SW 1271 (cell line): ENCODE measurements at places on chromosomes 11 and 22.

GRCh38 chr11:12482839-12483238 is 105.5 kb downstream of the PARVA start:
- DNase-seq = no peak

- no peak for DNase-seq
These were observed 98.5 kb upstream of the ANO1 start for GRCh38 chr11:69979632-69980031.

DNA sequence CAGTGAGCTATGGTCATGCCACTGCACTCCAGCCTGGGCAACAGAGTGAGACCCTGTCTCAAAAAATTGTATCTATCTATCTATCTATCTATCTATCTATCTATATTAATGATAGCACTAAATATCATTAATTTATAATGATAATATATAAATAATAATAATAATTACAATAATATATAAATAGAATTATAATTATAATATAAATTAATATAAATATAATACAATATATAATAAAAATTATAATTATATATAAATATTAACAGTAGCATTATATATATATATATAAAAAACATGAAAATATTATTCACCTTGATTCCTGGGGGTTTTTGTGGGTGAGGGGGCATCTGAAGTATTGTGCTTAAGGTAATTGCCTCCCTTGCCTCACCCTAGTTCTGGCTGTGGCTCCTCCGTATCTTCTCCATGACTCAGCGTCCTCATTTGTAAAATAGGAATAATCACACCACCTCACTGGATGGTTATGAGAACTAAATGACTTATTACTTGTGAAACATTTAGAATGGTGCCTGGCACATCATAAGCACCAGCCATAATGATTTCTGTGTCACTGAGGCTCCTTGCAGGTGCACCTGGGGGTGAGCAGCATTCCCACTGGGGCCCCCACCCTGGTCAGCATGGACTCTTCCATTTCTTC is 18.8 kb downstream of the RASD2 start:
- DNase-seq = no peak

- no peak for DNase-seq
These were observed 18.4 kb downstream of the MS4A6E start for GRCh38 chr11:60345489-60345888.

DNA sequence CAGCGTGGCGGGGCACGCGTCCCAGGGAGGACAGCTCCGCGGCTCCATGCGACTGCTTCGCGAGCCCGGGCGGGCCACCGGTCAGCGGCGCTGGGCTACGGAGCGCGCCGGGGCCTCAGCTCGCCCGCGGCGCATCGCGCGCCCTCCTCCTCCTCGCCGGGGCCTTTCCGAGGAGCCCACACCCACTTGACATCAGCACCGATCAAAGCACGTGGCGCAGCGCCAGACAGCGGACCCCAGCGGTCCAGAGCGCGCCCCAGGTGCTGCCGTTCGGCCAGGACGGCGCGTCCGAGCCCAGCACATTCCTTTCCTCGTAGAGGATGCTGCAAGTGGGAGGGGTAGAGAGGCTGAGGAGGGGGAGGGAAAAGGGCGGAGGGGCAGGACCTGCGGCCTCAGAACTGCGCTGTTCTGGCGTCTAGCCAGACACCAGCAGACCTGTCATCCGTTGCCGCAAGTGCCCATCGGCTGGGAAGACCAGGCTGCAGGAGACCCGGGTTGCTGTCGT is 88.6 kb downstream of the PLEKHA7 start:
- DNase-seq = no peak

- no peak for DNase-seq
These were observed 5.7 kb downstream of the PIK3IP1 start for GRCh38 chr22:31286360-31287255.

DNA sequence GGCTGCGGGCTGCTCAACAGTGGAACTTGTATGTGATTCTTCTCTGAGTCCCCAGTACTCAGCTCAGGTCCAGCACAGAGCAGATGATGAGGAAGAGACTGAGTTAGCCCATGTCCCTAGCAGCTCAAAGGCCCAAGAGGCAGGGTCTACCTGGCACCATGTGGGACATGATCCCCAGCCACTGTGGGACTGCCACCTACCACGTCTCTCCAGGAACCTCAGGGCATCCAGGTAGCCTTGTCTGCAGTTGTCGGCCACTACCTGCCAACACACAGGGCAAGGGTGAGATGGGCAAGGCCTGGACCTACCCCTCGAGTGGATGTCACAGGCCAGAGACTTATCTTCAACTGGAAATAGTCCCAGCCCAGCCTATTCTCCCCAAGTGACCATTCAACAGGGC is 4.4 kb downstream of the PNPLA5 start:
- DNase-seq = no peak

GRCh38 chr11:57497303-57498247 is 17.9 kb downstream of the SLC43A1 start:
- no peak for DNase-seq

DNA sequence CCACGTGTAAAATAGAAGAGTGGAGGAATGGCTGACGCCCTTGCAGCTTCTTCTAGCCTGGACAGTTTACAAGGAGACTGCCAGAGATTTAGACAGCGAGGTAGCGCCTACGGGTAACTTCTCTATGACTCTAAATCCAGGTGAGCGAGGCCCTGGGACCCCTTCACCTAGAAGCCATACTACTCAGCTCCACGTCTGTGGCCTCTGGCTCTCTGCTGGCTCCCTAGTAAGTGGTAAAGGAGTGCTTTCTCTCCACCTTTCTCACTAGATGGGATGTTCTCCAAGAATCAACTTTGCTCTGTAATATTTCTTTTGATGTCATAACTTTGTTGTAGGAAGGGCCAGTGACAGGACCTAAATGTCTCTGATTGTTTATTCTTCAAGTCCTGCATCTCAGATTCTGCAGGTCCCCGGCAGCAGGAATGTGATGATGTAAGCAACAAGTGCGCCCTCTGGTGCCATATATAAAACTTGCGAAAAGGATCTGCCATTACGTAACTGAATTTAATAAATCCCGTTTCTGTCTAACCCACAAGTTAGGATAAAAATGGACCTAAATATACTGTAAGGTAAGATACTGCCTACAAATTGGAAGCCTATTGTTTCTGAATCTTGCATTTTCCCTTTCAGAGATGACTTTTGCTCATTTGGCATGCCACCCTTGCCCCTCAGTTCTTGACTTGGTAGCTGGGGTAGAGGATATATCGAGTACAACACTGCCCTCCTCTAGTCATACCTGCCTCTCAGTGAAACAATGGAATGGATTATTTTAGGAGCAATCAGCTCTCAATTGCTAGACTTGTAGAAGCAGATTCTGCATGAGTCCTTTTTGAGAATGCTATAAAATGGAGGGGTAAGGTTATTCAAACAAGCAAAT is 11.0 kb upstream of the PTPN5 start:
- DNase-seq = peak; percentile 65

DNA sequence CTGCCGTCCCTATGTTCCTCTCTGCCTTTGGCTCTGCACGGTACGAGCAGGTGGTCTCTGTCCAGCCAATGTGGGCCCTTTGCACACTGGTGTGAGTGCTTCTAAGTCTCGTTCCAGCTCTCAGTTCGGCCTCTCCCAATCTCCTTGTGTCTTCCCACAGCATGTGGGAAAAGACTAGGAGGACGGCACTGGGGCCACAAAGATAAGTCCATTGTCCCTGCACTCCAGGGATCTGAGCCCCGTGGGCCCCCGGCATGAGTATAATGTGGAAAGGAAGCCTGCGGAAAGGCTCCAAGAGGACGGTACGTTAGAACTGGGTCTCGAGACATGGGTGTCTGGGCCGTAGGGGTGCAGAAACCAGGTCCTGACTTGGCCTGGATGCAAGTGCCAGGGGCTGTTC is 16.4 kb downstream of the MYEOV start:
- no peak for DNase-seq

DNA sequence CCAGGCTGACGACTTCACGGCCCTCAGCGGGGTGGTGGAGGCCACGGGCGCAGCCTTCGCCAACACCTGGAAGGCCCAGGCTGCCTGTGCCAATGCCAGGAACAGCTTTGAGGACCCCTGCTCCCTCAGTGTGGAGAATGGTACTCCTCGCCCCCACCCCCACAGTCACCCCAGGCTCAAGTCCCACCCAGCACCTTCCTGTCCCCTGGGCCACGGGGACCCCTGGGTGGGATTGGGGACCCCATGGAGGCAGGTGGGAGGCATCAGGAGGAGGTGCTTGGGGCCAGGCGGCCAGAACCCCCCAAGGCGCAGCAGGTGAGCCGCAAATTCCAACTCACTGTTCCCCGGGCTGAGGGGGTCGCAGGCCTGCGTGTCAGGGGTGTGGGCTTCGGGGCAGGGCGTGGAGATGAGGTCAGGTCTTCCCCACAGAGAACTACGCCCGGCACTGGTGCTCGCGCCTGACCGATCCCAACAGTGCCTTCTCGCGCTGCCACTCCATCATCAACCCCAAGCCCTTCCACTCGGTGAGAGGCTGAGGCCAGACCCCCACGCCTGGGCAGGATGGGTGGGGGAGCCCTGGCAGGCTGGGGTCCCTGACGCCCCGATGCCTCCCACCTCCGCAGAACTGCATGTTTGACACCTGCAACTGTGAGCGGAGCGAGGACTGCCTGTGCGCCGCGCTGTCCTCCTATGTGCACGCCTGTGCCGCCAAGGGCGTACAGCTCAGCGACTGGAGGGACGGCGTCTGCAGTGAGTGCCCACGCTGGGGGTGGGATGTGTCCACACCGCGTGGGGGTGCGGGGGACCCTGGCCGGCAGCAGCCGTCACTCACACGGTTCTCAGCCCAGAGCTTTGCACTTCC is 9.4 kb downstream of the MUC5B start:
- no peak for DNase-seq

- DNase-seq = no peak
These were observed 105.9 kb downstream of the SLC17A6 start for GRCh38 chr11:22444076-22444475.

- no peak for DNase-seq
These were observed 198.5 kb upstream of the NCAM1 start for GRCh38 chr11:112762707-112763090.

DNA sequence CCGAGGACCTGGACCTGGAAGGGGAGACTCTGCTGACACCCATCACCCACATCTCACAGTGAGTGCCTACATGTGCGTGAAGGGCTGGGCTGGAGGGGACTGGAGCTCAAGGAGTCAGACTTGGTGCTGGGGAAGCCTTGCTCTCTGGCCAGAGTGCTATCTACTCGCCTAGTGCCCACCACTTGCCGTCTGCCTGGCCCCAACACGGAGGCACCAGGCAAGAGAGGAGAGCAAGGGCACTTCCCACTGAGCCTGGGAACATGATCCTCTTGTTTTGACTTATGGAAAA is 37.8 kb downstream of the KCNQ1OT1 start:
- no peak for DNase-seq

DNA sequence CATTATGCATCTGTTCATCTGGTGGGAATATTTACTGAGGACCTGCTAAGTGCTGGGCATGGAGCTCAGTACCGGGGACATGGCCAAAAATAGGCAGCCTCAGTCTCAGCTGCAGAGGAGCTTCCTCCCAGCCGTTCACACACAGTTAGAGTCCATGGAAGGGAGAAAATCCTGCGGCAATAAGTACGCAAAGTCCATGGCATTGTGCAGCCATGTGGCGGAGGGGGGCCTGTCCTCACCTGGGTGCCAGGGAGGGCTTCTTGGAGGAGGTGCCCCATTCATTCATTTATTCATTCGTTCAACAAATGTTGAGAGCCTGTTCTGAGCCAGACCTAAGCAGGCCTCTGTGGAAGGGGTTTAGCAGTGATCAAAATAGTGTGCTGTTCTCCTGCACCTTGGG is 59.3 kb upstream of the ANO1 start:
- DNase-seq = no peak

DNA sequence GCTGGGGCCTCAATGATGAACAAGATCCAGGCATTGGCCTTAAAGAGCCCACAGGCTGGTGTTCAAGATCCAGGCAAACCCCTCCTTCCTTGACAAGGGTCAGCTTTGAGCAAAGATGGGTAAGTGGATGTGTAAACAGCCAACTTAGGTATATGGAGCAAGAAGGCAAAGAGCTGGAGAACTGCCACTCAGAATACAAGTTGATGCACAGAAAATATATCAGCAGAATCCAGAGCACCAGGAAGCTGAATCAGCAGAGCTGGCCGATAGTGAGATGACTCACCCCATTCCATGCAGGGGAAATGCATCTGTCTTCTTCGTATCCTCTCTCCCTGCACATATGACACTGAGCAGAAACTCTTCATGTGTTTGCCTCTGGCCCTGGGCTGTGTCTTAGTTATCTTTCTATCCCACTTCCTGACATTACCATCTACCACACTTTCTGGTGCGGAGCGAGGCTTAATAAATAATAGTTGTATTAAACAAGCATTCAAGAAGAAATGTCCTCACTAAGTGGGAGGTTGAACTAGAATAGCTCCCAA is 57.8 kb downstream of the ENDOD1 start:
- DNase-seq = peak; percentile 80

DNA sequence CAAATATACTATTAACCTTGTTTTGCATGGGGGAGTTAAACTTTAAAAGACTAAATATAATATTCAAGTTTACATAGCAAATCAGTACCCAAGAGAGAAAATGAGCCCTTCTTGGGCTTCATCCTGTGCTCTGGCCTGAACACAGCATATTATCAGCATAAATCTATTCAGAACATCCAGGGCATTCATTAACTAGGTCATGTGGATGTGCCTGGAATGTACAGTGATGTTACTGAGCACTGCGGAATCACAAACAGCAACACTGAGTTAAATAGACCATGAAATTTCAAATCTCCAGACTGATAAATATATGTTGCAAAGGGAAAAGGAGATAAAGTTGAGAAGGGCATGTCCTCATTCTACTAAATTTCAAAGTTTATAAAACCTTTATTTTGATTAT is 426.4 kb downstream of the AASDHPPT start:
- no peak for DNase-seq

DNA sequence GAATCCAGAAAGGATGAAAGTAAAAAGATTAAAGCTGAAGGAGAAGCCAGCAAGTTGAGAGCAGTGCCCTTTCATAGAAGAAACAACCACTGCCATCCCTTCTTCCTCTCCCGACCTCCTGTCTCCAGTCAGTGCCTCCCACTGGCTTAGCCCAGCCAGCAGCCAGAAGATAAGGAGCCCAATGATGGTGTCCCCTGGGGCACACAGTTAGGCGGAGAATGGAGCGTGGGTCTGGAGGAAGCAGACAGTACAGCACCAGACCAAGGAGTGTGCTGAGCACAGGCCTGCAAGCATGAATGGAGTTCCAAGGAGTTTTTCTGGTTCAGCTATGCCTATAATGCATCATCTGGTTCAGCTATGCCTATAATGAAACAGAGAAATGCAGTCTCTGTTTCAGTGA is 54.3 kb upstream of the TNRC6B start:
- DNase-seq = no peak

- DNase-seq = peak; percentile 72
These were observed 113.8 kb downstream of the RBFOX2 start for GRCh38 chr22:35914665-35915476.

- peak; percentile 18 for DNase-seq
These were observed 607 bp upstream of the ZNF70 start for GRCh38 chr22:23751441-23751996.

- no peak for DNase-seq
These were observed 785.6 kb downstream of the BRD1 start for GRCh38 chr22:49042066-49042465.

GRCh38 chr22:43263645-43264514 is 76.9 kb upstream of the TTLL12 start:
- DNase-seq = no peak

DNA sequence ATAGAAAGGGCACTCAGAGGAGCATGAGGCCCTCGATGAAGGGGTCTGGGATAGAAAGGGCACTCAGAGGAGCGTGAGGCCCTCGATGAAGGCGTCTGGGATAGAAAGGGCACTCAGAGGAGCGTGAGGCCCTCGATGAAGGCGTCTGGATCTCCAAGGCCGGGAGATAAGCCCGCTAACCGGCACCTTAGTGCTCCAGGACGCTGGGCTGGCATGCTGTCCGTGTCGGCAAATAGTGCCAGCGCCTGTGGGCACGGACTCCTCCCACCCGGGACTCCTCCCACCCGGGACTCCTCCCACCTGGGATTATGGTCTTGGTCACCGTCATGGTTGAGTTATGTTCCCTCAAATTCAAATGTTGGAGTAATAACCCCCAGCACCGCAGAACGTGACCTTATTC is 725.3 kb downstream of the BRD1 start:
- no peak for DNase-seq
